Activated CD8-positive, alpha-beta memory T cell treated with anti-CD3 and anti-CD28 coated beads, Interleukin-2, amount 50 U/mL, for 4 hours (primary cell): ENCODE measurements at places on chromosomes 16 and 17.

GRCh38 chr16:77574867-77575624, 140.2 kb upstream of the ADAMTS18 start:
- DNase-seq = no peak

- DNase-seq = no peak
Measured at GRCh38 chr17:38800237-38800760, 943 bp upstream of the PIP4K2B start.

DNA sequence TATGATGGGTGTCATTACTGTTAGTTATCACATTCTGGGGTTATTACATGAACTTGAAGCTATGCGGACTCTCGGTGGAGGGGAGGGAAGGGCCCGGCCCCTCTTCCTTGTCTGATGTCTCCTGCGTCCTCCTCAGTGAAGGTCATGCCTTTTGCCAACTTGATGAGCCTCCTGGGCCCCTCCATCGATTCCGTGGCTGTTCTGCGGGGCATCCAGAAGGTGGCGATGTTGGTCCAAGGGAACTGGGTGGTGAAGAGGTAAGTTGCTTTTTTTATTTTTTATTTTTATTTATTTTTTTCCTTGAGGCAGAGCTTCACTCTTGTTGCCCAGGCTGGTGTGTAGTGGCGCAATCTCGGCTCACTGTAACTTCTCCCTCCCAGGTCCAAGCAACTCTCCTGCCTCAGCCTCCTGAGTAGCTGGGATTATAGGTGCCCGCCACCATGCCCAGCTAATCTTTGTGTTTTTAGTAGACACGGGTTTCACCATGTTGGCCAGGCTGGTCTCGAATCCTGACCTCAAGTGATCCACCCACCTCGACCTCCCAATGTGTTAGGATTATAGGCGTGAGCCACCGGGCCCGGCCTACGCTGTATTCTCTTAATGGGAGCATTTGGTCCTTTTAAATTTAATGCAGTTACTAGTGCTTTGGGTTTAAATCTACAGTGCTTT, 21.6 kb downstream of the POLR3E start:
- DNase-seq = peak; percentile 62

GRCh38 chr17:77493901-77494663, 353.3 kb downstream of the SEC14L1 start:
- no peak for DNase-seq

DNA sequence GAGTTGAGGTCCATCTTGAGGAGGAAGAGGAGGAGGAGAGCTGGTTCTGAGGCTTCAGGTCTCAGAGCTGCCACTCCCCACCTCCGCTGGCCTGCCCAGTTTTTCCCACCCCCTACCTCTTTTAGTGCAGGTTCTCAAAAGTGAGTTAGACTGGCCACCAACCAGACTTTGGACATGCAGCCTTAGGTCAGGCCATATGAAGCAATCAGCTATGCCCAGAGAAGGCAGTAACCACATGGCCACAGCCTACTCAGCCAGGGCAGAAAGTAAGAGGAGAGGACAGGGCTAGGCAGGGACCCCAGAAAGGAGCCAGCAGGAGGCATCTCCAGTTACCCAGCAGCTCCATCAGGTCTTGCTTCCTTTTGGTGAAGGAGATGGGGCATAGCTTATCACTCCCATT, 9.0 kb downstream of the MYO15A start:
- DNase-seq = no peak

- no peak for DNase-seq
Measured at GRCh38 chr16:81671738-81672597, 107.1 kb upstream of the PLCG2 start.

- DNase-seq = no peak
Measured at GRCh38 chr17:47717979-47718621, 14.9 kb upstream of the TBX21 start.

DNA sequence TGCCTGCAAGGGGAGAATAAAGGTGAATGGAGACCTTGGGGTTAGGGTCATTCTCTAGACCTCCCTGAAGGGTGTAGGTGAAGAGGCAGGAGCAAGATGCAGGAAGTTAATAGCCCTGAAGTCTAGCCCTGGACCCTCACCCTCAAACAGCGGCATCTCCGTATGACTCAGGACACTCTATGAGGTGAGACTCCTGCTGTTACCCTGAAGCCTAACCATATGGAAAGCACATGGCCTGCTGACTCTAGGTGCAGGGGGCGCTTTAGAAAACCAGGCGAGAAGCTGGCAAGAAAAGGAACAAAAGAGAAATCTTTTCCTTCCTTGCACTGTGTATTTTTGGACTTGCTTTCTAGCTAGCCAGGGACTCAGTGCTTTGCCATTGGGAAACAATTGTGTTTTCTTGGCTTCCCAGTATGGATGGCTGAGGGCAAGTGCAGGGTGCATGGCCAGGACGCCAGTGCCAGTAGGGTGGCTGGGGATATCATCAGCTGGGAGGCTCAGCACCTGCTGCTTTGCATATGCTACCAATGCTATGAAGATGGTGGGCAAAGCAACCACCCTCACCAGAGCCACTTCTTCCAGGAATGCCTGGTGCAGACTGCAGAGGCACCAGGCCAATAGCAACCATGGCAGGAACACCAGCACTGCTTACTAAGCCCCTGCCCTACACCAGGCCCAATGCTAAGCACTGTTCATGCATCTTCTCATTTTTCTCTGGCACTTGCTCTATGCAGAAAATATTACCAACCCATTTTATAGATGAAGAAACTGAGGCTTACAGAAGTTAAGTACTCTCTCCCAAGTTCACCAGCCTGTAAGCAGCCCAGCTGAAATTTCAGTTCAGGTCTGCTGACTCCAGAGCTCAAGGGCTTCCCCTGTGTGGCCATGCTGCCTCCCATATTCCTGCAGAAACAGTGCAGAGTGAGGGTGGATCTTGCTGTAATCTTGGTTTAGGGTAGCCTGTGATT, 425.1 kb downstream of the SLC39A11 start:
- no peak for DNase-seq

DNA sequence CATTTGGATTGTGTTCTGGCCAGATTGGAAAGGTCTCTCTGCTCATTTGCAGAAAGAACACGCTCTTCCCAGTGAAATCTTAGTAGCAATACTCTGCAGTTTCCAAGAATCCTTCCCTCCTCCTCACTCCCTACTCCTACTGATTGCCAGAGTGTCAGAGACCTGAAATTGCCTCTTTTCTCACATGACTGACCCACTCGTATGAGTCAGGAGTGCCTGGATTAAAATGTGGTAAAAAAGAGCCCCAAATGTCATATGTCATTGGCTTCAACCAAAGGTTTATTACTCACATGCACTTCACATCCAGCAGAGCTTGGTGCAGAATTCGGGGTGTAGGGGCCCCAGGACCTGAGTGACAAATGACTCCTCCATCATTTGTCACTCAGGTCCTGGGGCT, 39.7 kb upstream of the IRX3 start:
- DNase-seq = no peak

DNA sequence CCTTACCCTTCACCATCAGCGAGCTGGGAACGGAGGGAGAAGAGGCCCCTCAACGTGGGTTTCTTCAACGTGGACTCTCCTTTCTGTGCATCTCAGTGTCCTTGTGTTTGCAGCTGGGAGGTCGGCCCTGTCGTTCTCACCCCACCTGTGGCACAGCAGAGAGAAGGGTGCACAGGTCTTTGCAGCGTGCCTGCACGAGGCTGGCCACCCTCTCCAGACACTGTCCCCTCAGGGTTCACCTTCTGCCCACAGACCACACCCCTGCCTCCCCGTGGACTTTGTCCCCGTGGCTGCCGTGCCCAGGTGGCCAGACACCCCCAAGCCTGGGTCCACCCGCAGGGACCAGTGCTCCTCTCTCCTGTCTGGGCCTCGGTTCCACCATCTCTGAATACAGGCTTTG, 7.3 kb upstream of the WDR45B start:
- no peak for DNase-seq

DNA sequence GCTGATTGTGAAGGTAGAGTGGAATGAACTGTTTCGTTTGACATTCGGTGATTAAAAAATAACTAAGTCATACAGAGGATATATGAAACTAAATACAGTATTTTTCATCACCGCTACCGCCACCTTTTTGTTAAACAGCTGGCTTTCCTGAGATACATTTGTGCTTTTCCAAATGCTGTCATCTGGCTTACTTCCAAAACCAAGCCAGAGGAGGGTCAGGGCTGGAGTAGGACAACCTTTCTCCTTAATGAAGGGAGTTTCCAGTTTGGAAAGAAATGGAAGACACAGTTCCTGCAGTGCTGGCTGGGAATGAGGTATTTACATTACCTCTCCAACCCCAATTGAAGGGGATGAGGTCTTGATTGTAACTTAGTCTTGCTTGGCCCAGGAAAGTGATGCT, 3.2 kb downstream of the TNRC6C start:
- DNase-seq = no peak

DNA sequence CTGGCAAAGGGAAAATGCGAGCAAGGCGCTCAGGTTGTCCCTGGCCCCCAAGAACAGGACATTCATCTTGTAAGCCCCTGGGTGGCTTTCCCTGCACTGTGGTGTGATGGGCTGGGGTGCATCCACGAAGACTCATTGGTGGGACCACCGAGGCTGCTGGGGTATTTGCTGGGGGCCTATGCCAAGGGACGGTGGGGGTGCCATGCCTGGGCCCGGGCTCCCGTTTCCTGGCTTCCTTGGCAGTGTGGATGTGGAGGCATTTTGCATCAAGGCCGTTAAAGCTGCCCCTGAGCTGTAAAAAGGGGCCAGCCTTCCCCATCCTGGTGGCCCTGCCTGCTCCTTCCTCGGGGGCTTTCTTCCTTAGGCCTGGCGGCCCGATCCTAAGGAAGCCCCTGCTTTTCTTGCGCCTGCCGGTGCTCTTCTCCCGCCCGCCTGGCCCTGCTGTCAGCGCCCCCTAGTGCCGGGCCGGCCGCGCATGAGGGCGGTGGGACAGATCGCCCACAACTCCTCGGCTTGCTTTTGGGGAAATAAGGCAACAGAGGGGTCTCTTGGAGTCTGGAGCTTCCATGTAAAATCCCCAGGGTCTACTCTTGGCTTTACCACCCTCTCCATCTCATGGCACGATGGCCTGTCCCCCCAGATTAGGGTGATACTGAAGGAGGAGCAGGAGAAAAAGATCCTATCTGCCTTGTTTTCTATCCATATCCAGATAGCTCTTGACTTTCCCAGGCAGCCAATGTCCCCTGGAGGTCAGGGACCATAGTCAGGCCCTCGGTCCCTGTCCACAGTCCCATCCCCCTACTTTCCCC, 9.8 kb upstream of the TBX2 start:
- DNase-seq = peak; percentile 52

DNA sequence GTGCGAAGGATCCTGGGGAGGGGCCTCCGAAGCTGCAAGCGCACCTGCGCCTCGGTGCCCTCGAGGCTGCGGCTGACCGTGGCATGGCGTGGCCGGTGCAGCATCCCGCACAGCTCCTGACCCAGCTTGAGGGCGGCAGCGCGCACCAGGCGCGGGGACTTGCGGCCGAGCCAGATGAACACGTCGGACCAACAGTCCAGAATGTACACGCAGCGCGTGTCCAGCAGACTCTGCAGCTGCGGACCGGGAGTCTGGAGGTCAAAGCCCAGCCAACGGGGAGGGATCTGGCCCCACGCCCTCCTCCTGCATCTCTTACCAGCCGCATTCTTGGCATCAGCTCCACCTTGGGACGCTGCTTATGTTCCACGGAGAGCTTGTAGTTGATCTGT, 10.9 kb downstream of the FLII start:
- no peak for DNase-seq

DNA sequence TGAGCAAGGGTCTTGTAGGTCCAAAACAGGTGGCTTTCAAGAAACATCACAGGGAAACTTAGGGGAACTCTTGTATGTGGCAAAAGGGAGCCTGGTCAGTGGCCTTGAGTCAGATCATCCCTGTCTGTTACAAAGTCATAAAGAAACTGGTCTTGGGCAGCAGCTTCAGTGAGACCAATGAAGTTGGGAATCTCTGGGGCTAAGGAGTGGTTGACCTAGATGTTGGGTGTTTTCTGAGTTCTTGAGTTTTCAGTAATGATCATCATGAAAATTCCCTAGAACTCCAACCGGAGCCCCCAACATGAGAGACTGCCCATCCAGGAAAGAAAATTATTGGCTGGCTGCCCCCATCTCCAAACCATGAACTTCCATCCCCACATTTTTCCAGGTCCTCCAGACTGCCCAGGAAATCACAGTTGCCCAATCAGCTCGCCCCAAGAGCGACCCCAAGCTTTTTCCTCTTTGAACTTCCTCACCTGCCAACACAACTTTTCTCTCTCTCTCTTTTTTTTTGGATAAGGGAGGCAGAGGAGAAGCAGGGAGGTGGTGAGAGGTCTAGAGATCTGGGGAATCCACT, 3.9 kb downstream of the CCR7 start:
- DNase-seq = no peak

- DNase-seq = no peak
Measured at GRCh38 chr16:9670033-9670432, 512.2 kb downstream of the GRIN2A start.

- no peak for DNase-seq
Measured at GRCh38 chr16:65136681-65137080, 14.8 kb upstream of the CDH11 start.

- no peak for DNase-seq
Measured at GRCh38 chr17:51595826-51596398, 335.6 kb downstream of the UTP18 start.

DNA sequence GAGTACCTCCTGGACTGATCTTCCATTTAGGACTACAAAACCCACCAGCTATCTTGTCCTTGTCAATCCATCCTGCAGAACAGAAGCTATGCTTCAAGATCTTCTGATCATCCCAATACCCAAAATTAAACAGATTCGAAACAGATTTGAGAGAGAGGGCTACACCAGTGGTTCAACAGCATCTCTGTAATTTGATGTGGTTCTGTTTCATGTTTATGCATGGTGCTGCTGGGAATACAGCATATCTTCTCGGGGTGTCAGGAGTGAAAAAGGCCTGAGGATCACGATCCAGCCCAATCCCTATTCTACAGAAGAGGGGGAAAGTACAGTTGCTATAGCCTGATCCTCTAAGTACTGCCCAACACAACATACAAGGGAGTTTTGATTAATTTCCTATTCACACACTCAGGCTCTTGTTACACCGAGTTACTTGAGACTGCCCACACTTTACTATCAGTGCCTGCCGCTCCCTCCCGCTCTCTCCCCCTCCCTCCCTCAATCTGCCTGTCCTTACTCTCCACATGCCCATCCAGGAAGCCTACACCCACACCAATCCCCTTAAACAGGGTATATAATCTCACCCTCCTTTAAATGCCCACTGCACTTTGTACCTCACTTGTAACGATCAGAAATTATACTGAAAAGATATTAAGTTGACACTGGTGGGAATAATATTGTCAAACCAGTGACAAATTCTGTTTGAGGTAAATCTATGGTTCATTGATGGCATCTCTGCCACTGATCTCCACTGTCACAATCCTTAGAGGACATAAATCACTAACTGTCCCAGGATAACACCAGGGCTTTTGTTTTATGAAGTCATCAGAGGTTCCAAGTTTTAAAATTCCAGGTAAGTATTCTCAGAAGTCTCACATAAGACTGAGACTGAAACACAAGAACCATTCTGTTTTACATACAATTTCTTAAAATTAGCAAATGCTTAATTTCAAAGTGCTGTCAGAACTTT, 89.3 kb upstream of the PLEKHM1 start:
- DNase-seq = no peak

DNA sequence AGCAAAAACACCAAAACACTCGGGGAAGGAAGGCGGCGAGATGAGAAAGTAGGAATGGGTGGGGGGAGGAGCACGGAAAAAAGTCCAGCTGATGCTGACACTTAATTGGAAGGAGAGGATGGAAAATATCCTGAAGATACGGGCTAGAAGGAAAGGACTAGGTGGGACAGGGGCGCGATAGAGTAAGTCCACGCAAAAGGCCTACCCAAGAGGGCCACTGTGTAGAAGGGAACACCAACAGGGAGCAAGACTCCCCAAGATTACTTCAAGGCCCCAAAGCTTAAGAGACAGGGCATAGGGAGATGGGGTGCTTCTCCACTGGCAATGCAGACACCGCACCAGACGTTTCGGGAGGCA, 736 bp downstream of the APPBP2 start:
- DNase-seq = no peak

GRCh38 chr16:4381935-4382794, 10.5 kb downstream of the VASN start:
- DNase-seq = no peak
